ENCODE measurements at places on chromosomes 12 and 14. TPM values are rescaled to one million over a fixed set of nuclear protein-coding genes. Genes with fewer than 3 reads are reported as not detected.

The MMP17 gene
- total RNA-seq: 11.8 TPM

The DPPA3 gene
- not detected for total RNA-seq

The NTF3 gene
- total RNA-seq: not detected

The RHOJ gene
- not detected for total RNA-seq

The TMEM119 gene
- 0.06 TPM for total RNA-seq

The SLC17A8 gene
- total RNA-seq: not detected

The COX8C gene
- total RNA-seq: not detected

The EPS8 gene
- total RNA-seq: 48.7 TPM

Data from A549 treated with dexamethasone at 1 μM for 4 hours (cell line).